ENCODE measurements at places on chromosomes 16 and 17. TPM values are rescaled to one million over a fixed set of nuclear protein-coding genes. Genes with fewer than 3 reads are reported as not detected.

- DNase-seq, result no peak
Measured at GRCh38 chr16:54030451-54030850, 256.1 kb downstream of the IRX3 start.

DNA sequence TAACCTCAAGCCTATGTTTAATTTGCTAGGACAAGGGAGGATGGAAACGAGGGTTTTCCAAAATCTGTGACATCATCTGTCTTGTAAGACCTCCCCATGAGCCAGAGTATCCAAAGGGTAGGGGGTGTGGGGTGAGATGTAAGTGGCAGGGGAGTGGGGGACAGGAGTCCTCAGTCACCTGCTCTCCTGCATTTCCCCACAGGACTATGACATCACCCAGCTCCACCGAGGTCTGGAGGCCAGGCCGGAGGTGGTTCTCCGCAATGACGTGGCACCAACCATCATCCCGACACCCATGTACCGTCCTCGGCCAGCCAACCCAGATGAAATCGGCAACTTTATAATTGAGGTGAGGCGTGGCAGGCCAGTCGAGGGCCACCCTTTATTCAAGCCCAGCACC, 41.5 kb upstream of the CDH1 start:
- no peak for DNase-seq

- no peak for DNase-seq
Measured at GRCh38 chr16:15865742-15866141, 8.9 kb upstream of the MYH11 start.

GRCh38 chr17:27322026-27322425, 28.1 kb downstream of the WSB1 start:
- DNase-seq, result no peak

DNA sequence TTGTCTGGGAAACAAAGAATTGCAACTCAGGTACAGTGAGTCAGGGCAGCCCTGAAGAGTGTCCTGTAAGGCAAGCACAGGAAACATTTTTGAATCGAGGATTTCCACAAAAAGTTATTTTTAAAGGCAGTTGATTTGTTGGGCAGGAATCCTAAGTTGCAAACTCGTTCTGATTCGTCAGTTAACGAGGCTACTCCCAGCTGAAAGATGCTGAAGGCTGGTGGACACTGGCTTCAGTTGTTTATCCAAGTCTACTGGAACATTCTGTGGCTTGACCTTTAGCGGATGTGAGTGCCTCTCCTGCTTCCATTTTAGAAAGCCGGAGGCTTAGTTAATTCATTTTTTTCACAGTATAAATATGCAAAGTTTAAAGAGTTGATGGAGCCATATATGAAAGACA, 84.2 kb downstream of the KCNJ12 start:
- DNase-seq, result no peak

- no peak for DNase-seq
Measured at GRCh38 chr17:49638818-49639217, 39.1 kb downstream of the SPOP start.

- no peak for DNase-seq
Measured at GRCh38 chr16:86732621-86733295, 154.4 kb downstream of the FOXL1 start.

- DNase-seq, result no peak
Measured at GRCh38 chr16:84548508-84548907, 44.0 kb upstream of the MEAK7 start.

GRCh38 chr16:66428682-66429251, 1.7 kb downstream of the BEAN1 start:
- no peak for DNase-seq

GRCh38 chr17:33266116-33266515, 27.0 kb downstream of the ASIC2 start:
- no peak for DNase-seq

GRCh38 chr17:49890077-49890821, 42.4 kb upstream of the TAC4 start:
- no peak for DNase-seq

DNA sequence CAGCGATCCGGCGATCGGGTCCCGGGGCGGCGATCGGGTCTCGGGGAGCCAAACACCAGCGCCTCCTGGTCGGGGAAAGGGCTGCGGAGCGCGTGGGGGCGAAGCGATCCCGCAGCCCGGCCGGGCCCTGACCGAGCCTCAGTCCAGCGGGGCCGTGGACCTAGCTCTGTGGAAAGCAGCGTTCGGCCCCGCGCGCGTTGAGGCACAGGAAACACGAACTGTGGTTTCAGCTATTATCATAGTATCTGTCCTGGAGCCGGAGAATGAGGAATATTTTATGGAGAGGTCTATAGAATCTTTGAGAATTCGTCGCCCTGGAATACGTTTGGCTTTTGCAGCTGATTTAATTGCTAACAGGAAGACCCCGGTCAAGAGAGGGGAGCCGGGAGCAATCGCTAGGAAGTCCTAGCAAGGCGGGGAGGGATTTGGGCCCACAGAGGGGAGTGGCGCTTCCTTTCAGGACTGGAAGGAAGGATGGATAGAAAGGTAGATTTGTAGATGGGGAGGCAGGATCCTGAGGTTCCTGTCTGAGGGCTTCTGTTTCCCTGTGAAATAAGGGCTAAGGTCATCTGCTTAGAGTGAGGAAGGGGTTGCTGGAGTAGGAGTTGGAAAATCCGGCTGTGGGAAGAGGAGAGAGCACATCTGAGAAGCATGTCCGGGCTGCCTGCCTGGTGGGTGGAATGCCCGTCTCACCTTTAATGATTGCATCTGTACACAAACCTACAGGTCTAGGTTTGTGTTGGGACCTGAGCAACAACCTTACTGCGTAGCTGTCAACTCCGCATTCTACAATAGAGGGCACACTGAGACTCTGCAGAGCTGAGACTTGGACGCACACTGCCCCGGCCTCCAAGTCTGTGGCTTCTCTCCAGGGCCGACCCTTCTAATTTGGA, 770 bp downstream of the CCNF start:
- DNase-seq, result no peak

GRCh38 chr17:70484050-70484449, 314.7 kb downstream of the KCNJ2 start:
- peak; percentile 43 for DNase-seq

- DNase-seq, result no peak
Measured at GRCh38 chr17:51059781-51060180, 60.9 kb downstream of the SPAG9 start.

- DNase-seq, result no peak
Measured at GRCh38 chr17:13004336-13004735, 13.5 kb downstream of the ELAC2 start.

DNA sequence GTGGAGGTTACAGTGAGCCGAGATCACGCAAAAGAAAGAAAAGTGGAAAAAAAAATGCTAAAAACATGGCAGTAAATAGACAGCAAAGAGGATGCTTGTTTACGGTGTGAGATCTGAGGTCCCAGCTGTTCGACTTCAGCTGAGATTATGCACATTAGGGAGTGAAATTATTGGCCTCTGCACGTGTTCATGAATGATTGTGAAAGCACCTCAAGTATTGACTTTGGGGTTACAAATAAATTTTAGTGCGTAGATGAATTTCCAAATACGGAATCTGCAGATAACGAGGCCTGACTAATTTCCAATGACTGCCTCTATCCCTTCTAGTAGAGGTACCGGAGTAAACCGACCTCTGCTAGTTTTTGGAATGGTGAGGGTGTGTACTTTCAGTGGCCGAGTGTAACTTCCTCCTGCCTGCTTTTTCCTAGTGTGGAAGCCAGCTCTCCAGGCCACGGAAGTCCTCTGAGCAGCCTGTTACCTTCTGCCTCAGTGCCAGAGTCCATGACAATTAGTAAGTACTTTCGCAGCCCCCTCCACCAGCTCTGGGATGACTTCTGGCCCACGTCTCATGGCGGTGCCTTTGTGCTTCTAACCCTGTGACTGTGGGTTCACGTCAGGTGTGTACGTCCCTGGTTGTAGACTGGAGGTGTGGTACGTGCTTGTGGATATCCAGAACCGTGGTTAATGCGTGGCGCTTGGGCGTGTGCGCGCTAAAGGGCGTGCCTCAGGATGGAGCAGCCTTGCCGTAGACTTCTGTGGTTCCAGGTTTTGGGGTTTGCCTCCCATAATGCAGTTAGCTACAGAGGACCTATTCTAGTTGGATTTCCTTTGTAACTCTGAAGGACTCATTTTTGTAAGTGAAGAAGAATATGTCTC, 102.1 kb downstream of the SNX29 start:
- DNase-seq, result no peak

GRCh38 chr17:48633266-48633677, 7.1 kb upstream of the HOXB9 start:
- DNase-seq, result no peak

DNA sequence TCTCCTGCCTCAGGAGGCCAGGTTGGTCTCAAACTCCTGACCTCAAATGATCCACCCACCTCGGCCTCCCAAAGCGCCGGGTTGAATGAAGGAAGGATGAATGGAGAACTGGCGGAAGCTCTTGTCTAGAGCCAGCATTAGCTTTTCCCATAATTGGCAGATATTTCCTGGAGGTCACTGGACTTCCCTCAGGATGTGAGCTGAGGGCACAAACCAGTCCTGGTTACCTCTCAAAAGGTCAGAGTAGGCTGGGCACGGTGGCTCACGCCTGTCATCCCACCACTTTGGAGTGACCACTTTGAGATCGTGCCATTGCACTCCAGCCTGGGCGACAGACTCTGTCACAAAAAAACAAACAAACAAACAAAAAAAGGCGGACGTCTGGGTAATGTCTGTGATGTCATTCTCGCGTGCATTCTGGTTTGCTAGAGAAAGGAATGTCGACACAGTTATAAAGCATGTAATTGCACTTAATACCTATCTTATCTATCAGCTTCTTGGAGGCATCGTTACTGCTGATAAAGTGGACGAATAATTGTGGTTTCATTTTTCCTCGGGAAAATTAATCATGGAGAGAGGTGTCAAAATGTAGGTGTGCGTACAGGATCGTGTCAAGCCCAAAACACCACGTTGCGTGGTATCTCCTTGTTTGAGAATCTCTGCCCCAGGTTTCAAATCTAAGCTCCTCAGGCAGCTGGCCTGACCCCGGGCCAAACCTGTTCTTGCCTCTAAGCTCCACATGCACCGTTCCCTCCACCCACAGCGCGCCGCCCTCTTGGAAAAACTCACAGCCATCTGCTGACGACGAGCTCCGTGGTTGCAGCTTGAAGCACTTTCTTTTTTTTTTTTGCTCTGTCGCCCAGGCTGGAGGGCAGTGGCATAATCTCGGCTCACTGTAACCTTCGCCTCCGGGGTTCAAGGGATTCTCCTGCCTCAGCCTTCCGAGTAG, 6.4 kb upstream of the CRK start:
- DNase-seq, result no peak

DNA sequence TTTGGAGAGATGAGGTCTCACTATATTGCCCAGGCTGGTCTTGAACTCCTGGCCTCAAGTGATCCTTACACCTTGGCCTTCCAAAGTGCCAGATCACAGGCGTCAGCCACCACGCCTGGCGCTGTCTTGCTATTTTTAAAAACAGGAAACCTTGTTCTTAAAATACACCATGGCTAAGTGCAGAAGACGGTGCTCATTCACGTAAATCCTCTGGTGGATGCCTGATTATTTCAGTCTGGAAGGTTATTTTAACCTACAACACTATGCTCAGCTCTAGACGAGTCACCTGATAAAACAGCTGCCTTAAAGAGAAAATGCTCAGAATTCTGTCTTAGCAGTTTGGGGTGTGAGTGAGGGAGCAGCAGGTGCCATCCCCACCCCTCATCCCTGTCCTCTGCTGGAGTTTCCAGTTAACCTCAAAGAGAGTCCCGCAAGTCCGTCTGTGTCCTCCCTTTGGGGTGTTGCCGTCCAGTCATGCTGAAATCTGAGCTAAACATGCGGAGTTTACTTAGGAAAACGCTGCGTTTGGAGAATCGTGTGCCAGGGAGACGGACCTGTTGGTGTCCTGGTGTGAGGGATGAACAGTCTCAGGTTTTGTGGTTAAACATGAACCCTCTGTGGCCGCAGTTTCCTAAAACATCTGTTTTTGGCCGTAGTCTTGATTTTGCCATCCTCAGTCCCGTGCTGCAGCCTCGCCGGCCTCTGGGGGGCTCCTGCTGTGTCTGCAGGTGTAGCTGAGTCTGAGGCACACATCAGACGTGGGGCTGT, 17.1 kb downstream of the SPG7 start:
- DNase-seq, result peak; percentile 34

DNA sequence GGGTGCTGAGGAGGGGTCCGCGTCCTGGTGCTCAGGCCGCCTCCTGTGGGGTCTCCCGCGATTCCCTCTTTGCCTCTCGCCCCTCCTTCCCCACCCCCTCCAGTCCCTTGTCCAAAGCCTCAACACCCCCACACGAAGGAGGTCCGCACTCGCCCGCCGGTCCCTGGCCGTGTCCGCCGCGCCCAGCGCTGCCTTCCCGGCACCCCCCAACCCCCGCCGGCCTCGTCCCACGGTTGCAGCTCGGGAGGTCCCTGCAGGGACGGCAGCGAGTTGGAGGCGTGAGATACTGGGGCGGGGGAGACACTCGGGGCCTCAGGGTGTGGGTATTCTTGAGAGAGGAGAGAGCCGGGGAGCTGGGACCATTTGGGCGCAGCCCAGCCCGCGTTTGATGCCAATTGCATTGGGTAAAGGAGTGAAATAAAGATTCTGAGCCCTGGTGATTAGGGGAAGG, 468 bp downstream of the FLYWCH2 start:
- DNase-seq, result no peak

- peak; percentile 67 for DNase-seq
Measured at GRCh38 chr17:18987862-18988545, 16.6 kb downstream of the FAM83G start.

- no peak for DNase-seq
Measured at GRCh38 chr17:9907131-9907530, 2.1 kb upstream of the RCVRN start.

DNA sequence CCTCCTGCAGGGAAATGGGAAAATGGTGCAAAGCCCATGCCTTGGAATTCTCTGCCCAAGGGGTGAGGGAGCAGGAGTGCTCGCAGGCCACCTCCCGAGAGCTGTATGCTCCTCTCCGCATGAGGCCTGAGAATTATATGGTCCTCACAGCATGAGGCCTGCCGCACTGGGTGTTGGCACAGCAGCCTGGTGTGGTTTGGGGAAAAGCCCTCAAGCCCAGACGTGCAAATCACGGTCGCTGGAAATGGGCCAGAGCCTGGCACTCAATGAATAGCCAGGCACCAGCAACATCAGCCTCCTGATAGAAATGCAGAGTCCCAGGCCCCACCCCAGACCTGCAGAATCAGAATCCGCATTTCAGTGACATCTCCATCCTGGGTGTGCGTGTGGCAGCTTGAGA, 156.4 kb upstream of the FOXF1 start:
- DNase-seq, result no peak

GRCh38 chr16:88527186-88527936, 42.8 kb upstream of the ZC3H18 start:
- DNase-seq, result peak; percentile 78

GRCh38 chr16:20300312-20301097, 26.8 kb downstream of the GP2 start:
- DNase-seq, result no peak

HOXB6 gene
- total RNA-seq, result 0.57 TPM

KRT12 gene
- total RNA-seq, result not detected

CLEC3A gene
- not detected for total RNA-seq

RHBDF1 gene
- 24.5 TPM for total RNA-seq

GGA2 gene
- total RNA-seq, result 51.7 TPM

CFAP97D1 gene
- not detected for total RNA-seq

ASIC2 gene
- total RNA-seq, result not detected

GGNBP2 gene
- 44.5 TPM for total RNA-seq

TOX3 gene
- not detected for total RNA-seq

ATP2C2 gene
- total RNA-seq, result not detected

DRG2 gene
- 18.8 TPM for total RNA-seq
